ENCODE measurements at places on chromosomes 1 and 21.

DNA sequence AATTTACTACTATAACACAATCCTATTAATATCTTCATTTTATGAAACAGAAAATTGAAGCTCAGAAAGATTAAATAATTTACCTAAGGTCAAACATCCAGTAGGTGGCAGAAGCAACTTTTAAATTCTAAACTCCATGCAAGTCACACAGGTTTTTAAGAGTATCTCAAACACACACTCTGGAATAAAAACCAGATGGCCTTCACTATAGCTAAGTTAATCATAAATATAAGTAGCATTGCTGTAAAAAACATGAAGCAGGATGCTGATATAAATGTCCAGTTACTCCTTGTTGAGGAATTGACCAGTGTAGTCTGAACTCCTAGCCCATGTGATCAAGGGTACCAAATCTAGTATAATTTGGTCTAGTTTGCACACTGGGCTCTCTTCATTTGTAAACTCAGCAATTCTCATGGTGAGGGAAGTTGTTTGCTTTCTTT is 9.4 kb upstream of the FMO3 start:
- DNase-seq, result peak; percentile 53

DNA sequence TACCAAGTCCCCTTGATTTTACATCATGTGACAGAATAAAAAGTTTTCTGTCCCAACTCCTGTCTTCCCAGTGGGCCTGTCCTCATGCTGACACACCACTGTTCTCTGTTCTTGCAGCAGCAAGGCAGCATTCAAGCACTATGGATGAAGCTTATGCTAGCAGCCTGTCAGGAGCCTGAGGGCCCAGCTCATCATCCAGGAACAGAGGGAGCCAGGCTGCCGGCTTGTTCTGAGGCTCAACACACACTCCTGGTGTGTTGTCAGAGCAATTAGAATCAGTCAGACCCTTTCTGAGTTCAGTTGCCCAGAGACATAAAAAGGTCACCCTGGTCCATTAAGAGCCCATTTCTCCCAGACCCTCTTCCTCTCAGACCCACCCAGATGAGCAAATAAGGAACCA is 282.9 kb downstream of the SEC16B start:
- no peak for DNase-seq

DNA sequence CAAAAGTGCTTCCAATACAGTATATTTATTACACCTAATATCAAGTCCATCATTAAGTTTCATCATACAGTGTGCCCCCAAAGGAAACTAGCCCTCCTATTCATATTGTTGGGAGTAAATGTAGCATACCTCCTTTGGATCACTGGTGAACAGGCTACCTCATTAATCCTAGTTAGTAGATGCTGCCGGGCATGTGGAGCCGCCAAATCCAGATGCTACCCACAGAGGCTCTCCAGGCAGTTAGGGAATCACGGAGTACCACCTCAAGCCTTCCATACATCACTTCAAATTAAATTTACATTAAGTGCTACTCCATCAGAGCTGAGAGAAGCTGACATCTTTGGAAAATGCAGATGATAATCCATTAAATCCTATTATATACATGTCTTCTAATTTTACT is 121.7 kb upstream of the FOXD3 start:
- DNase-seq, result no peak

GRCh38 chr1:225891229-225891972 is 2.5 kb upstream of the LEFTY1 start:
- DNase-seq, result no peak

DNA sequence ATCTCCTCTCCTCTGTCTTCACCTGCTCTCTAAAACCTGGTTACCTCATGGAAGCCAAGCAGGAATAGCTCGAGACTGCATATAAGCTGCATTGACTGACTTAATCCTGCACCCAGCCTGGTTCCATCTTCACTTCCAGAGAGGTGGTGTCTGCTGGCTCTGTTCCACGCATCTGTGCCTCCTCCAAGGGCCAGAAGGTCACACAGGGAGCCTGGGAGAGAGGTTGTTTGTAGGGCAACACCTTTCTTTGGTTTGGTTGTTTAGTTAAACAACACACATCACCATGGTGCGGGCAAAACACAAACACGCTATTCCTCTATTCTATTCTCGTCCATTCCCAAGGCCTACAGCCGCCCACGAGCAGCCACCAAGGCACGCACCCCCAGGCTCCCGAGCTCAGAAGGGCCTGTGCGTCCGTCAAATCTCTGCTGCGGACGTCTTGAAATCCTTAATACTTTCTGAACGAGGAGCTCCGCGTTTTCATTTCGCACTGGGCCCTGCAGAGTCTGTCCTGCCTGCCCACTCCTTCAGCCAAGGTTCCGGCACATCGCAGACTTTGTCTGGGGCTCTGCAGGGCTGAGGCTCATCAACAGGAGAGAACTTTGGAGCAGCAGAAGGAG is 116.2 kb downstream of the RIPK4 start:
- no peak for DNase-seq

GRCh38 chr1:99677416-99677815 is 31.5 kb downstream of the PALMD start:
- no peak for DNase-seq

DNA sequence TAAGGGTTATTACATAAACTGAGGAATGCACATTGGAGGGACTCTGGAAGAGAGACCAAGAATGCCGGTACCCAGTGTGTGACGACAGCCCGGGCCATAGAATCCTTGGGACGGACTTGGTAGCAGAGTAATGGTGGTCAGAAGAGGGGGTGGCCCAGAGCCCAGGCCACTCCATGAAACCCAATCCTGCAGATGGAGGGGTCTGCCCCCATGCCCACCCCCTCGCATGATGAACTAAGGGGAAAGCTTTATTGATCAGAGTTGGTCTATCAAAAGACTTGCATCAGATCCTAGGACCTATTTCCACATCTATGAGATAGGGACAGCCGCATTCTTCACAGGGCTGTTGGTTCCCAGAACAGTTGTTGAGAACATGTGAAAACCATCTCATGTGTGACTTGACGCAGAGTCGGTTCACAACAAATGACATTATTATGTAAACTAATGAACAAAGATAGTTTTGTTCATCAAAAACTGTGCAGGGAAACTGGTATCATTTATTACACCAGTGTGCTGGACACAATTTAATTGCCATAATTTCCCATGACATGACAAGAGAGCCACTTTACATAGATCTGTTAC is 21.5 kb upstream of the SDC3 start:
- no peak for DNase-seq

- peak; percentile 57 for DNase-seq
Measured at GRCh38 chr1:165144757-165145397, 211.6 kb downstream of the LMX1A start.

- DNase-seq, result no peak
Measured at GRCh38 chr1:162671664-162672410, 39.6 kb downstream of the DDR2 start.

GRCh38 chr1:17304151-17304825 is 3.7 kb upstream of the PADI4 start:
- DNase-seq, result no peak

DNA sequence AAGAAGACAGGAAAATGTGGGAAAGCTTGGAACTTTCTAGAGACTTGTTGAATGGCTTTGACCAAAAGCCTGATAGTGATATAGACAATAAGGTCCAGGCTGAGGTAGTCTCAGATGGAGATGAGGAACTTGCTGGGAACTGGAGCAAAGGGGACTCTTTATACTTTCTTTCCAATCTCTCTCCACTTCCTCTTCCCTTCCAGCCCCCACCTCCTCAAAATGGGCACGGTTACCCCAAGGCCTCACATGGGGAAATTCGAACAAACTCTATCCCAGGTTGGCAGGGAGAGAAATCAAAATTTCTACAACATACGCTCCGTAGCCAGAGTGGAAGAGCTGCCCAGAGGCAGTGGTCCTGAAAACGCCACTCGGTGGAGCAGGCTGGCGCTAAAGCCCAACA is 15.2 kb downstream of the PPT1 start:
- no peak for DNase-seq

GRCh38 chr1:116462722-116463121 is 89.7 kb downstream of the ATP1A1 start:
- no peak for DNase-seq

DNA sequence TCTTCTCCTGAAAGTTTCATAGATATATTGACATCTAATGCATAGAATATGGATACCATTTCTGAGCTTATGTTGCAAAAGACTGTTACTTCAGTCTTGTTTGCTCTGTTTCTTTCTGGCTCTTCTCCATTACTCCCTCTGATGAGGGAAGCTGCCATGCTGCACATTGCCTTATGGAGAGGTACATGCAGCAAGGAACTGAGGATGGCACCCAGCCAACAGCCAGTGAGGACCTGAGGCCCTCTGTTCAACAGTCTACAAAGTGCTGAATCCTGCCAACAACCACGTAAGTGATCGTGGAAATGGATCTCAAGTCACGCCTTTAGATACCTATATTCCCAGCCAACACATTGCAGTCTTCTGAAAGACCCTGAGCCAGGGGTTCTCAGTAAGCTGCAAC is 66.6 kb upstream of the ADAMTS5 start:
- no peak for DNase-seq

All from fibroblast of skin of back (primary cell).